ENCODE measurements at places on chromosomes 11 and 22.

- no peak for DNase-seq
These were observed 179.0 kb downstream of the GRM5 start for GRCh38 chr11:88886796-88887195.

DNA sequence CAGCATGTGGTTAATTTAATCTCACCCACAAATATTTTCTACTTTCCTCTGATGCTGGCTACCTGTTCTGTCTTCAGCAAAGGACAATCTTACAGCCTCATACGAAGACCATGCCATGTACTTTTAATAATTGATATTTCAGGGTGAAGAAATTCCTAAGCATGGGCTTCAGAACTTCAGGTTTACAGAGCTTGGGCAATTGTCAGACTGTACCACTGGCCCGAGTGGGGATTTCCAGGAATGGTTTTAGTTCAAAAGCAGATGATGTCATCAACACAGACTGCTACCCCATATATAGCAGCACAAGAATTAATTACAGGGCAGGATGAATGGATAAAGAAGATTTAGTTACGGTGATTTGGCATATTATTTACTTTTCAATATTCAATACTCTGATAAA, 171.8 kb downstream of the ETS1 start:
- DNase-seq: no peak

- no peak for DNase-seq
These were observed 111.8 kb upstream of the TMEM45B start for GRCh38 chr11:129703846-129704245.

DNA sequence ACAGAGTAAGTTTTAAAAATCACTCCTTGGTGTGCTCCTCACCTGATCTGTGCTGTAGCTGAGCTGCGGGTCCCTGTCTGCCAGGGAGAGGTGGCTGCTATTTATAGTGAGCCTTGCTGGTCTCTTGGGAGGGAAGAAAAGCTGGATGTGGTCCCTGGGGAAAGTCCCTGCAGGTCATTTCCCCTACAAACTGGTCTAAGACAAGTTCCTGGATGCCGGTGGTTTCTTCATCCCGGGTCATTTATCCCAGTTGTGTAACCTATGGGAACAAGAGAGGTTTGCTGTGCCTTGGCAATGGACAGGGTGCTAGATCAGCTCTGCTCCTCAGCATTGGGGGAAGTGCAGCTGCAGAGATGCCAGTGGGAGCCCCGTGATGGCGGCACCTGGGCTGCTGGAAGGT, at the start of gene SAA2:
Gene SAA2 (minus strand): TSS at position 108 of the 400 bp plus-strand sequence. CDS start 657 bp downstream, outside the sequence.
- no peak for DNase-seq

GRCh38 chr11:17506942-17507341, 30.3 kb upstream of the ABCC8 start:
- no peak for DNase-seq

Data from stimulated activated CD4-positive, alpha-beta T cell treated with anti-CD3 and anti-CD28 coated beads, Interleukin-1b, Interleukin-23, amount 100 ng/mL, for 1 hour (primary cell).